Suppressor macrophage treated with lipopolysaccharide for 4 hours (primary cell): ENCODE measurements at places on chromosomes 7 and 10.

GRCh38 chr10:112784022-112784461, 166.0 kb upstream of the TCF7L2 start:
- DNase-seq = no peak

GRCh38 chr7:155362380-155363145, 64.9 kb downstream of the INSIG1 start:
- DNase-seq = no peak

- DNase-seq = no peak
Observed at GRCh38 chr7:24619978-24620377, 46.7 kb downstream of the PALS2 start.

DNA sequence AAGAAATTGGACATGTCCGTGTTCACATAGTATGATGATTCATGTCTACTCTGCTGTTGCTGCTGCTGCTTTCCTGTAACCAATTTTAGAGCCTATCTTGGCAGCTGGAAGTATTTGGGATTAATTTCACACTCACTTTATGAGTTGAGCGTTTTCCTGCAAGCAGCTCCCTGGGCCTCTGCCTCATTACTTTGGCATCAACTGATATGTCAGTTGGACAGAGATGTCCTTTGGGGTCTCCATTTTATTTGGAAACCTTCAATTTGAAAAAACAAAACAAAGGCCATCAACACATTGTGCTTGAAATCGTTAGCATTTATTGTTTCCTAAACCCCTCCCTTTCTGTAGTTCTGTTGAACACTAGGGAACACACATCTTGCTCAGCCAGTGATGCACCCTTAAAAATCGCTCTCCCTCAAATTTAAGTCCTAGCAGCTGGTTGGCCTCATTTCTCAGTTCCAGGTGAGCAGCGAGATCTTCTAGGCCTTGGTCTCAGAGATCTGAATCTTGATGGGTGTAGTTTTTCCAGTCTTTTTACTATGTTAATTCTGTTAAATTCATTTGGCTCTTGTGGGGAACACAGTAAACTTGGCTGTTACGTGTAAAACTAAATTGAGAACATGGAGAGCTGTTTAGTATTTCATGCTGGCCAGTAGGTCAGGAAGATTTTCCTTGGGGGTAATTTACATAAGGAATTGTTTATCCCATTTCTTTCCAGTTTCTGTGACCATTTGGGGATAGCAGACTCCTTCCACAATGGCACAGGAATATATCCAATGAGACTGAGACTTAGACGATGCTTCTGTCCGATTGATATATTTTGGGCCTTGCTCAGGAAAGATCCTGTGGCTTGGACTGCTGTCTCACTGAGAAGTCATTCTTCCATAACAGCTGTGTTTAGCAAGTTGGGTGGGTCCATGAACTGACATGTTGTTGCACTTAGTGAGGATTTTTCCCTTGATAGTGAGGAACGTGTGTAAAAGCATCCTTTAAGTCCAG, 371.6 kb downstream of the BBS9 start:
- DNase-seq = no peak

DNA sequence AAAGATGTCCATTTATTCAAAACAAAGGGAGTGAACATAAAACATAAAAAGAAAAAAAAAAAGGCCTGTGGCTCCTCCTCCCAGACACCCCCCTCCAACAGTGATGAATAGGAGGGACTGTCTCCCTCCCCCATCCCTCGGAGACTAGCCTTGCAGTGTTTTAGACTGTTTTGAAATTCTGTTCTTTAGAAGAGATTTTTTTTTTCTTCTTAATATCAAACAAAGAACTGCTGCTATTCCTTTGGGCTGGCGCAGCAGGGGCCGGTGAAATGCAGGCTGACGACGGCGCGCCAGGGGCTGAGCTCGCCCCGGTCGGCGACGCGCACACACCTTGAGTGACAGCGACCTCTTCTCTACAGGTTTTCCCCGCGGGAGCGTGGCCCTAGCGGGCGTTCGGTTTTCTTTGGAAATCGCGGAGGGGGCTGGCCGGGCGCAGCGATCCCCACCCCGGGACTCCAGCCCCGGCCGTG, at the start of gene LANCL2:
Gene LANCL2 (plus strand): TSS at position 133 of the 470 bp plus-strand sequence. CDS start 689 bp downstream, outside the sequence.
- DNase-seq = no peak

GRCh38 chr7:898460-898854, 22.1 kb downstream of the GET4 start:
- no peak for DNase-seq

DNA sequence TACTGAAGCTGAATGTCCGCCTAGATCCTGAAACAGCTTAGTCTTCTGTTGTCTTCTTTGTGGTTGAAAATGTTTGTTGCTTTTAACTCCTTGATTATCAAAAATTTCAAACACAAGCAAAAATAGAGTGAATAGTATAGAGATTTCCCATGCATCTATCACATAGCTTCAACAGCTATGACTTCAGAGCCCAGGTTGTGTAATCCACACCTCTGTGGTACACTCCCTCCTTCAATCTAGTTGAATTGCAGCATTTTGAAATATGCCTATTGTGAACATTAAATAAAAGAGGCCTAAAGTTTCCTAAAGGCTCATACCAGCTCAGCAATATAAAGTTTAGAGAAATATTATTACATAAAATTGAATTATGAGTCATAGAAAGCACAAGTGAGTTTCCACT, 204.7 kb upstream of the HDAC9 start:
- DNase-seq = peak; percentile 28

DNA sequence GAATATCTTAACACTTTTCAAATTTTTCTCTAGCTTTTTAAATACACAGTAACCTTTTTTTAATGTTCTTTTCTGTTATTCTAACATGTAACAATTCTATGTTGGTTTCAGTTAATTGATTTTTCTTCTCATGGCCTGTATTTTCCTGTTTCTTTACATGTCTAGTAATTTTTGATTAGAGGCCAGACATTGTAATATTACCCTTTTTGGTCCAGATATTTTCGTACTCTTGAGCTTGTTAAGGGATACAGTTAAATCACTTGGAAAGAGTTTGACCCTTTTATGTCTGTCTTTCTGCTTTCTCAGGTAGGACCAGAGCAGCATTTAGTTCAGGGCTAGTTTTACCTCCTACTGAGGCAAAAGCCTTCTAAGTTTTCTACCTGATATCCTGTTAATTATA, 45.0 kb downstream of the BICC1 start:
- no peak for DNase-seq

GRCh38 chr7:27182861-27183681, 2.0 kb downstream of the HOXA11 start:
- no peak for DNase-seq

DNA sequence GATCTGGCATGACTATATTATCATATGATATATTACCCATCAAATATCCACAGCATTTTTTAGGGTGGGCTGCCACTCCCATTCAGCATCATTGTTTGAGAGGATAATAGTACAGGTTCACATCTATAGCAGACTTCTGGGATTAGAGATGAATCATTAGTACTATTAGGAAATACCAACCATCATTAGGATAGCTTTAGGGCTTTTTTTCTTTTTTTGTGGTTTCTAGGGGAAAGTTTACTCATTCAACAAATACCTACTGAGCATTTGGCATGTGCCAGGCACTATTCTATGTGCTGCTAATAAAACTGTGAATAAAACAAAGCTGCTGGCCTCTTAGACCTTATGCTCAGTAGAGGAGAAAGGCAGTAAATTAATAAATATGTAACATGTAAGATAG, 40.6 kb downstream of the NHLRC2 start:
- no peak for DNase-seq

- no peak for DNase-seq
Observed at GRCh38 chr7:55053651-55054571, 35.1 kb downstream of the EGFR start.

DNA sequence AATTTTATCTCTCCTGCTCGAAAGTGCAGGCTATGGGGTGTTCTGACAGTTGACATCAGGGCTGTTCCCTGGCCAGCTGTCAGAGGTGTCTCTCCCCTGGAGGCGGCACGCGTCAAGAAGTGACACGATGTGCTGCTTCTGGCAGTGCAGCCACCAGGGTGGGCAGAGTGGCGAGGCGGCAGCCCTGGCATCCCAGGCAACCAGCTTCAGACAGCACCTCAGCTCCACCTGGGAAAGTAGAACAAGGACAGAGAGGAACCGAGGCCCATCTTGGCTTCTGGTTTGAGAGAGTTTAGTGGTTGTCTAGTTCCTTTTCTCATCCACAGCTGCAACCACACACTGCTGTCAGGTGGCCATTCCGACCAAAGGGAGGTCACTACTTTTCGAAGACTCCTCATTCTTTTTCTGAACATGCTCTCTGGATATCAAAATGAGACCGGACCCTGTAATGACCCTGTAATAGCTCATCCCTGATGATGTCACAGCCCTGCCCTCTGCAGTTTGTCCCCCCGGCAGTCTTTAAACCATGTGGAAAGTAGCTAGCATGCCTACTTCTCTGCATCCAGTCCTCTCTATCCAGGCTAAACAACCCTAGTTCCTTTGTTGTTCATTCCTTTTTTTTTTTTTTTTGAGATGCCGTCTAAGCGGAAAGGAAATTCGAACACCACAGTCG, 381.0 kb upstream of the NRP1 start:
- DNase-seq = no peak

DNA sequence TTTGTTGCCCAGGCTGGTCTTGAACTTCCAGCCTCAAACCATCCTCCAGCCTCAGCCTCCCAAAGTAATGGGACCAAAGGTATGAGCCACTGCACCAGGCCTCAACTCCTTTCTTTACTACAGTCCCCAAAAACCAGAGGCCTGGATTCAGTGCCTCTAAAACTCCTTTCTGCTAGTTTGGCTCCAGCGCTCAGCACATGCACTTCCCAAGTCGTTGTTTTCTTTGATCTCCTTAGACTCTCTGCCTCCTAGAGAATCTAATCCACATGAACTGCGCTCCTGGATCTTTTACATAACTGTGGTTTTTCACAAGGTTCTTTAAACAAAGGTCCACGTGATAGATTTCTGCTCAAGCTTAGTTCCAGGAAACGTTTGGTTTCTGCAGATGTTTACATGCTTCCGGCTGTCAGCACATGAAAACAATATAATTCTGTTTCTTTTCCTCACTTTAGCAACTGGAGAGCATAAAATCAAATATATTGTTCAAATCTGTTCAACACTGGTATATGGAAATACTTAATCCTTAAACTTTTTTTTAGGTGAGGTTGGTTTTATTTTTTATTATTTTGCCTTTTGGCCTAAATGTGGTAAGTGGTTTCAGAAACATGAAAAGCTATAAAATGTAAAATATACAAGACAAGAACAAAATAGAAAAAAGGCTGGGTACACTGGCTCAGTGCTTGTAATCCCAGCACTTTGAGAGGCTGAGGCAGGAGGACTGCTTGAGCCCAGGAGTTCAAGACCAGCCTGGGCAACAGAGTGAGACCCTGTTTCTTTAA, 270.5 kb upstream of the MKLN1 start:
- DNase-seq = peak; percentile 52

- no peak for DNase-seq
Observed at GRCh38 chr10:33774857-33775256, 440.4 kb upstream of the NRP1 start.

GRCh38 chr7:131721660-131722059, 165.2 kb upstream of the PODXL start:
- DNase-seq = no peak

GRCh38 chr10:124436191-124436638, 13.6 kb downstream of the NKX1-2 start:
- peak; percentile 60 for DNase-seq

DNA sequence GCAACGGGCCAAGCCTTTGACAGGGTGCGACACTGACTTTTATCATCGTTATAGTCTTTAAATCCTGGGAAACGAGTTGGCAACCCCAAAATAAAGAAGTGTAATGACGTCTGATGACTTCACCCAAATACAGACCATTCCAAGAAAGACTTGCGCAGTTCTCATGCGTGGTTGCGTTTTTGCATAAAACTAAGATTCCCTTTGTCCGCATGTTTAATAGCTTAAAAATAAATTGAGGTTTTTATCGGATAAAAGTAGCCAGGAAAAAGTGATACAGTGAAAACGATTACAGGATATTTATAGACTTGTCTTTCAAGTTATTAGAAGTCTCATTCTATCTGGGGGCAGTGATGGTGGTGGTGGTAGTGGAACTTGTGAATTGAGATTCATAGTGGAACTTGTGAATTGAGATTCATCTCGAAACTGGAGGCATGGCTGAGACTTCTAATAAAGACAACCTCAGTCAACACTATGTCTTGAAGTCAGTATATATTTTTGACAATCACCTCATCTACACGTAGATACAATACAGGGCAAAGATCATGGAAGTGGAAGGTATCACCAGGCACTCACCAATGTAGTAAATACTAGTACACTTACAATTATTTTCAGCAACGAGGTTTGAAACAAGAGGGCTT, 1.2 kb upstream of the NAMPT start:
- DNase-seq = peak; percentile 86

GRCh38 chr7:39838326-39838725, 111.7 kb upstream of the CDK13 start:
- peak; percentile 19 for DNase-seq

DNA sequence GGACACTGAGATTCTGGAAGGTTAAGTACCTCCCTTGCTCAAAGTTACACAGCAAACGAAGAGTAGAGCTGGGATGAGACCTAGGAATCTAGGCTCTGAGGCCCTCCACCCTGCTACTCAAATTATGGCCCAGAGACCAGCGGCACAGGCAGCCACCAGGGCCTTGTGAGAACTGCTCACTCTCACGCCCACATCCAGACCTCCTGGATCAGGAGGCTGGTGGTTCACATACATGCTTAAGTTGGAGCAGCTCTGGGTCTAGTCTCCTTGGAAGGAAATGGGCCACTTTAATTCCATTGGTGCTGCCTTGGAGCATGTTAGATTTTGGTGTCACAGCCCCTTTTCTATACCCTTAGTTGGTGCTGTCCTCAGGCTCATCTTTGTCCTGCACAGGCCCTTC, 41.9 kb downstream of the ADRA2A start:
- no peak for DNase-seq

GRCh38 chr10:7092603-7093002, 318.2 kb downstream of the SFMBT2 start:
- no peak for DNase-seq

- DNase-seq = peak; percentile 16
Observed at GRCh38 chr10:122142641-122143237, 128.4 kb upstream of the BTBD16 start.

DNA sequence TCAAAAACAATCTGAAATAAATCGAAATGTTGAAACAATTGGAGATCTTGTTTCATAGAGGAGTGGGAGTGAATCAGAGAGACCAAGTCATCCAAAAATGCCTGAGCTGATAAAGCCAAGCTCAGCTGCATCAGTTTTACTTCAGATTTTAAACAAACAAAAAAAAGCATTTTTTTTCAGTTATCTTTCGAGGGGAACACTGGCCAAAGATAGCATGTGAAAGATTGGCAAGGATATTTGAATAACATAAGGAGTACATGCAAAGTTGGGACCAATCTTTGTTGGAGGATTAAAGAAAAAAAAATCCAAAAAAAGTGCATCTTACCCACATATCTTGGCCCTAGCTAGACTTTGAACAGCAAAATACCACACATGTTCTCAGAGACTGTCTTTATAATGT, 47.2 kb downstream of the RHOBTB1 start:
- DNase-seq = no peak

DNA sequence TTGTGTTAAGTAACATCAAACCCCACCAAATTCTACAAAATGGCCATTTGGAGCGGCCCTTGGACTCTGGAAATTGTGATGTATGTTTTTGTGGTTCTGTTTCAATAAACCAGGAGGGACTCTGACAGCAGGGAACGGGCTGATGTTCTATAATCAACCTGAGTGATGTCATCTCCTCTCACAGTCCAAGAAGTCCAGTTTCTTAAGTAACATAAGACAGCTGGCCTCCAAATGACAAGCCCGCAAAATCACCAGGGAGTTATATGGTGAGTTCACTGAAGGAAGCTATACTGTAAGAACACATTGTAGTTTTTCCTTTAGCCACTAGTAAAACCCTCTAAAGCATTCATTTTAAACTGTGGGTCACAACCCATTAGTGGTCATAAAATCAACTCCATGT, 34.0 kb downstream of the GOT1 start:
- DNase-seq = no peak

- no peak for DNase-seq
Observed at GRCh38 chr10:60428387-60428737, 38.7 kb upstream of the ANK3 start.
